ENCODE measurements at places on chromosomes 16 and 17.

DNA sequence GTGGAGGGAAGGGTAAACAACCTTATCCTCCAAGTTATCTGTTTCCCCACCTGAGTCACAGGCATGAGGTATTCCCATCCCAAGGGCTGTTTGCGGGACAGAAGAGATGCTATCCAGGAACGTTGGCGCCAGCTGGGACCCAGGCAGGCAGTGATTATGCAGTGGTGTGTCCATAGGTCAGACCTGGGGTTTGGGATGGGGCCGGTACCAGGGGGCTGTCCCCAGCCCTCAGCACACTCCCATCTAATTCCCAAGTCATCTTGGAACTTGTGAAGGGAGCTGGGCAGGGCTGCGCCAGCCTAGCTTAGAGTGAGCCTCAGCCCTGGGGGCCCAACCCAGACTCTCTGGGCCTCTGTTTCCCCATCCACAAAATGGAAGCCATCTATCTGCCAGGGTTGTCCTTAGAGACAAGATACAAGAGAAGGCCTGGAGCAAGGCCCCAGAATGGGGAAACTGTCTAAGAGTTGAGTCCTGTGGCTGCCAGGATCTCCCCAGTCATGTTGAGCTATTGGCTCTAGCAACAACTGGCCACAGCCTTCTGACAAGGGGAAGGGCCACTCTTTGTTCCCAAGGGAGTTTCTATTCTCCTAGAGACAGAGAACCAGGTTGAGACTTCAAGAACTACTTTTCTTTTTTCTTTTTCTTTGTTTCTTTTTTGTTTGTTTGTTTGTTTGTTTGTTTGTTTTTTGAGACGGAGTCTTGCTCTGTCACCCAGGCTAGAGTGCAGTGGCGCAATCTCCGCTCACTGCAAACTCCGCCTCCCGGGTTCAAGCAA lies 9.8 kb upstream of the JUP start:
- DNase-seq: no peak

- DNase-seq: no peak
Observed at GRCh38 chr17:46764709-46765401, 53.6 kb downstream of the WNT3 start.

DNA sequence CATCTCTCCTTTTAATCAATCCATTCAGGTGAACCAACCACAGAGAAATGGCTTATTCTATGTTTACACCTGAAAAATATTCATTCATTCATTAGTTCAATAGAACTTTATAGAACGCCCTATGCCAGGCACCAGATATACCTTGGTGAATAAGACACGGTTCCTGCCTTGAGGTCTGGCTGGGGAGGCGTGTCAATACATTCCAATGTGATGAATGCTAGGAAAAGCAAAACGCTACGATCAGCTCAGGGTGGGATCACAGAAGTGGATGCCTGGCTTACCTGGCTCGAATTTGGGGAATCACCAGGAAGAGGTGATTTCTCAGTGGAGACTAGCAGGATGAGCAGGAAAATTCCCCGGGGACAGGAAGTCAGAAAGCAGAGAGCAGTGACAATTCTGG lies 17.5 kb upstream of the WFIKKN2 start:
- no peak for DNase-seq

- DNase-seq: no peak
Observed at GRCh38 chr17:5821803-5822202, 237.5 kb upstream of the NLRP1 start.

DNA sequence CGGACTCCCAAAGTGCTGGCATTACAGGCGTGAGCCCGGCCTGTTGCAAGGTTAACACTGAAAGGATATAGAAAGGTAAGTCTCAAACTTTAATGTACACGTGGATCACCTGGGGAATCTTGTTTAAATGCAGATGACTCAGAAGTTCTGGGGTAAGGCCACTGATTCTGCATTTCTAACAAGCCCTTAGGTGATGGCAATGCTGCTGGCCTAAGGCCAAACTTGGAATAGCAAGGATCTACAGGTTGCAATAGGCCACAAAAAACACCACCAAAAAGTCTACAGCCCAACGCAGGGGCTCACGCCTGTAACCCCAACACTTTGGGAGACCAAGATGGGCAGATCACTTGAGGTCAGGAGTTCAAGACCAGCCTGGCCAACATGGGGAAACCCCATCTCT lies 4.2 kb downstream of the CMTM4 start:
- DNase-seq: no peak

DNA sequence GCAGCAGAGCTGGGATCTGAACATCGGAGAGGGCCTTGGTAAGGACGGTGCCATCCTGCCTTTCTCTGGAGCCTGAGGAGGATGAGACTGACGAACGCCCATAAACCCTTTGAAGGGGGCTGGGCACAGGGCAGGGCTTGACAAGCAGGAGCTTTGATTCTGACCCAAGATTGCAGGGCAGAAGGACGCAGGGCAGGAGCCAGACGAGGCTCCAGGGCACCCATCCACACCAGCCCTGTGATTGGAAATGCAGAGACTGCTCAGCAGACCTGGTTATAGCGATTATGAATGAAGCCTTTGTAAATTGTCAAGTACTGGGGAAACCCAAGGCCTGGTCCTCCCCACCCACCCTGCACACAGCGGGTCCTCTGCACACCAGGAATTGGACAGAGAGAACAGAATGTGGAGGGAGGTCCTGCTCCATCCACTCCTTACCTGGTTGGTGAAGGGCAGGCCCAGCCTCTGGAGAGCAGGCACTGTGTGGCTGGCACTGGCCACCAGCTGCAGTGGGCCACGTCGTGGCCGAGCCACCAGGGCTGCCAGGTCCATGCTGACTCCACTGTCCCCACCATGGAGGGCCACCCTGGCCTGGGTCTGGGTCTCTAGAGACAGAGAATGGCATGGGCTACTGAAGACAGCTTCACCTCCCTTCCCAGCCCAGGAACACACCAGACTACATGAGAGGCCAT lies 68.8 kb downstream of the RMI2 start:
- no peak for DNase-seq

GRCh38 chr16:31063843-31064611 lies 10.0 kb downstream of the ZNF668 start:
- no peak for DNase-seq

DNA sequence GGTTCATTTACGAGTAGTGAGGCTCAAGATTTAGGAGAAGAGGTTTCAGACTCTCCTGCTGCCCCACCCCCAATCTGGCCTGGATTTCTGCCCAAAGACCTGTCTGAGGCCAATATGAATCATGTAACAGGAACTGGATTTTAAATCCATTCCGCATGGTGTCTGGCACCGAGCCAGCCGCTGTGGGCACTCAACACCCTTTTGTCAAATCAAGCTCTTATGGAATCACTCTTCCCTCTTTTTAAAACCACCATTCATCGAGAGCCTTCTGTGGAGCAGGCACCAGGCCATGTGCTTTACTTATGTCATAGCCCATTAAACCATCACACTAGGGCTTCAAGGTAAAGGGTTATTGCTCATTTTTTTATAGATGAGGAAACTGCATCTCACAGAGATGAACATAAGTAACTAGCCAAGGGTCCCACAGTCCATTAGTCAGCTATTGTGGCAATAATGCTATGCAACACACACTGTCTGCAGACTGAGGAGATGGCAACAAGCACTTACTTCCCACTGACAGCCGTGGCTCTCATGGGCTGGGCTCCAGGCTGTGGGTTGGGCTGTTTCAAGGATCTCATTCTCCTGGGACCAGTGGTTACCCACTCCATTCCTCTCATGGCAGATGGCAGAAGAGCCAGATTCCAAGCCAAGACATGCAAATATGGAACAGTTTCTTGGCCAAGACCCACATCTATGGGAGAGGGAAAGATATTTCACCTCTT lies 93.6 kb downstream of the WSCD1 start:
- DNase-seq: no peak

- DNase-seq: no peak
Observed at GRCh38 chr17:65261682-65262636, 124.8 kb downstream of the RGS9 start.

- no peak for DNase-seq
Observed at GRCh38 chr17:17940441-17940911, 31.7 kb downstream of the TOM1L2 start.

- no peak for DNase-seq
Observed at GRCh38 chr16:9441012-9441411, 349.6 kb downstream of the HAPSTR1 start.

DNA sequence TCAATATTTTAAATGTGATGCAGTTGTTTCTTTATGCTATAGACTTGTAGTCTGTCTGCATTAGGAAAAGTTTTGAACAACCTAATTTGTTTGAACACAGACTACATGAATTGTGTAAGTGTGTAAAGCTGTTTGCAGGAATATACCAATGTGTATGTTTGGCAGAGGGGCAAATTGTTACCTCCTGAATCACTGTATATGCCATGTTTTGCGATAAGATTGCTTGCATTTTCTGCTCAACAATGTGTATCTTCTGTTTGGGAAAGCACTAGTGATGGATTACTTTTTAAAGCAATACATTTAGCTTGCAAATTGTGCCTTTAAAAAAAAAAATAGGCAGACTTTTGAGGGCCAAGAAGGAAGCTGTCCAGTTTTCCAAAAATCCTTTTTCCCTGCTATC lies 14.6 kb downstream of the RBBP6 start:
- no peak for DNase-seq

- no peak for DNase-seq
Observed at GRCh38 chr16:48057048-48057447, 98.7 kb downstream of the ABCC12 start.

- DNase-seq: no peak
Observed at GRCh38 chr16:17072104-17072503, 398.7 kb downstream of the XYLT1 start.

- no peak for DNase-seq
Observed at GRCh38 chr17:613725-614124, 100.9 kb downstream of the VPS53 start.

DNA sequence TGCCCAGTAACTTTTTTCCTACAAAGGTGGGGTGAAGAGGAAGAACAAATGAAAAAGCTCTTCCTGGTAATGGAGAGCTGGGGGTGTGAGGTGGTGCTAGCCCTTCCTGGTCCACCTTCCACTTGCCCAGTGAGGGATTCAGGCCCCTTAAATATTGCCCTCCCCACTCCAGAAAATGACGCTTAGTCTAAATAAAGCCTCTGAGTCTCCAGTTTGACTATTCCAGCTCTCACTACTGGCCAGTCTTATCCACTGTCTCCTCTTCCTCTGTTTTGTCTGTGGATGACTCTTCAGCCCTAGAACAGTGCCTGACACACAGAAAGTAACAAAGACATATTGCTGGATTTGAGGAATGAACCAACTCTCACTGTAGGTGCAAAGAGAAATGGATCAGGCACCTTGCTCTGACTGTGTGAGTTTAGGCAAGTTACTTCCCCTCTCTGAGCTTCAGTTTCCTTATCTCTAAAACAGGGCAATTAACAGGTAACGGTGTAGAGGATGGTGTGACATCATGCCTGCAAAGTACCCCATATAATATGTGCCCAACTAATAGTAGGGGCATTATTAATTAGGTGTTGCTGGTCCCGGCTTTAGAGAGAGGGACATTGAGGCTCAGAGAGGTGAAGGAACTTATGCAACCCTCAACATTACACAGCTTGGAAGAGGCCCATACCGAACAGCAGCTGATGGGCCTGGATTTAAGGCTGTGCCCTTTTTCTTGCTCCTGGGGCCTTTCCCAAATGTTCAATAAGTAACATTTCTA lies 21.3 kb downstream of the ZNF385C start:
- DNase-seq: no peak

- peak; percentile 63 for DNase-seq
Observed at GRCh38 chr16:4373356-4373908, 1.8 kb downstream of the VASN start.

DNA sequence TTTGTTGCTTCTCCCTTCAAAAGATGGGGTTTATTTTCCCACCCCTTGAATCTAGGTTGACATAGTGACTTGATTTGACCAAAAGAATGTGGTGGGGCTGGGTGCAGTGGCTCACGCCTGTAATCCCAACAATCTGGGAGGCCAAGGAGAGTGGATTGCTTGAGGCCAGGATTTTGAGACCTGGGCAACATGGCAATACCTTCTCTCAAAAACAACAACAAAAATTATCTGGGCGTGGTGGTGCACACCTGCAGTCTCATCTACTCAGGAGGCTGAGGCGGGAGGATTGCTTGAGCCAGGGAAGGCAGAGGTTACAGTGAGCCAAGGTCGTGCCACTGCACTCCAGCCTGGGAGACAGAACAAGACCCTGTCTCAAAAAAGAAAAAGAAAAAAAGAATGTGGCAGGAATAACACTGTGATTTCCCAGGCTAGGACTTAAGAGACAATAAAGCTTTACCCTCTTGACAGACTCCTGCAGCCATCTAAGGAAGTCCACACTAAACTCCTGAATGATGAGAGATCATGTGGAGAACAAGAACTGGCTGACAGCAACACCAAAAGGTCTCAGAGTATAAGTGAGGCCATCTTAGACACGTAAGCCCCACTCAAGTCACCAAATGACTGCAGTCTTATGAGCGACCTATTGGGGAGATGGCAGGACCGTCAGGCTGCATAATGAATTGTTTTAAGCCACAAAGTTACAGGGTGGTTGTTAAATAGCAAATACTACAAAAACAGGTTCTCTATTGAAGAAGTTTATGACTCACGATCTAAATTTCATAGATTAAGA lies 37.0 kb downstream of the FBXL20 start:
- no peak for DNase-seq

- peak; percentile 8 for DNase-seq
Observed at GRCh38 chr16:2585651-2586081, 47.8 kb downstream of the PDPK1 start.

- DNase-seq: no peak
Observed at GRCh38 chr17:15882777-15883176, 62.2 kb upstream of the ADORA2B start.

- DNase-seq: peak; percentile 71
Observed at GRCh38 chr17:82781894-82782274, 30.0 kb downstream of the TBCD start.

- DNase-seq: peak; percentile 64
Observed at GRCh38 chr17:2336852-2337543, at the start of gene SGSM2. SGSM2 (plus strand) TSS chr17:2337501; CDS start chr17:2337689, 188 bp downstream.

DNA sequence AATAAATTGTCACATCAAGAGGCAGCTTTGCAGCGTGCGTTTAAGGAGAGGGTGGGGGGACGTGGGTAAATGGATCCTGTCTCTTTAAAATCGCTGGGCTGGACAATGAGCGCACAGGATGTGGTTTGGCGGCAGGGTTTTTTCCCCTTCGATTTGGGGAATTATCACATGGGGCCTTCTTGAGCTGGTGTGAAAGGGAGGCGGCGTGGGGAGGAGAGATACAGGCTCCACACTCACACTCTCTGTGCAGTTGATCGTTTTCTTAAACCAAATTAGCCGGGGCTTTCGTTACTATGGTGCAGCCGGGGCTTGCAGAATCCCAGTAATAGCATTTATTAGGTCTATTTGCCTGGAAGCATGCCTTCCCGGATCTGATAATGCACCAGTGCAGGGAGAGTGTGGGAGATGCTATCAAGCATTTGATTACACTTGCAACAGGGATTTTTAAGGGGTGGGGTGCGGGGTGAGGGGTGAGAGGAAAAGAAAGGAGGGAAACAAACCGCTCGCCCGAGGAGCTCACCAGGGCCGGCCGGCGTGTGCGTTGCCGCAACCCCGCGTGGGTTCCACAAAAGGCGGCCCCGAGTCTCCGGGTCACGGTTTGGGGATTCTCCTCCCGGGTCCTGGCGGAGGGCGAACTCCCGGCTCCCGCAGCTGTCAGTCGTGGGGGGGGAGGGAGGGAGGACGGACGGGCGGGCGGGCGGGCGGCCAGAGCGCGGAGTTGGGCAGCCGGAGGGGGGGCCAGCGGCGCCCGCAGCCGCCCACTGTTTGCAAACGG lies 58.8 kb upstream of the GSE1 start:
- no peak for DNase-seq

GRCh38 chr17:34291721-34292348 lies 6.3 kb downstream of the CCL11 start:
- no peak for DNase-seq

GRCh38 chr16:50323335-50324011 lies 45.3 kb downstream of the BRD7 start:
- DNase-seq: no peak
